CD4-positive, alpha-beta T cell (primary cell): ENCODE measurements at places on chromosomes 5 and 9.

- DNase-seq = no peak
- H3K27ac ChIP-seq = no peak overlapping the region
- no peak overlapping the region for H3K4me3 ChIP-seq
- peaks cover 3% of the 10 kb centered on the region for H3K4me1 ChIP-seq
- no peaks in the 10 kb centered on the region for H3K27me3 ChIP-seq
These were observed 43.9 kb downstream of the HRH2 start for GRCh38 chr5:175701797-175702196.

- no peak for DNase-seq
- no peaks in the 10 kb centered on the region for H3K36me3 ChIP-seq
- H3K4me3 ChIP-seq = no peak overlapping the region
- peaks cover 37% of the 10 kb centered on the region for H3K4me1 ChIP-seq
- no peak overlapping the region for H3K27ac ChIP-seq
- H3K27me3 ChIP-seq = no peaks in the 10 kb centered on the region
These were observed 11.4 kb downstream of the MRPL36 start for GRCh38 chr5:1788200-1788599.

DNA sequence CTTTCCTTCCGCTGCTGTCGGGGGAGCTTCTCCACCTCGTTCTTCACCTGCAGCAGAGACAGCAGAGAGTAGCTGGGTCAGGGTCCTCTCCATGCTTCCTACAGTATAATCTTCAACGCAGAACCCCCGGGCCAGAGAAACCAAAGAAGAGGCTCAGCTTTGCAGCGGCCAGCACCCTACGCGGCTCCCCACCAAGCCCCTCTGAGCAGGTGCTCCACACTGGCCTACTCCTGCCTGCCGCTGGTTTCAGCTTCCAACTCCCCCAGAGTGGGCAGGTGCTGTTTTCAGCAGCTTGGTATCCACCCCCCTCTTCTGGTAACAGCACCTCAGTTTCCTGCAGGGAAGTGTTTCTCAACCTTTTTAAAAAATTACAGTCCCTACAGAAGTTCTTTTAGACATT is 58.3 kb upstream of the FBXW11 start:
- H3K36me3 ChIP-seq = peaks cover 66% of the 10 kb centered on the region
- DNase-seq = no peak
- H3K4me3 ChIP-seq = no peak overlapping the region

DNA sequence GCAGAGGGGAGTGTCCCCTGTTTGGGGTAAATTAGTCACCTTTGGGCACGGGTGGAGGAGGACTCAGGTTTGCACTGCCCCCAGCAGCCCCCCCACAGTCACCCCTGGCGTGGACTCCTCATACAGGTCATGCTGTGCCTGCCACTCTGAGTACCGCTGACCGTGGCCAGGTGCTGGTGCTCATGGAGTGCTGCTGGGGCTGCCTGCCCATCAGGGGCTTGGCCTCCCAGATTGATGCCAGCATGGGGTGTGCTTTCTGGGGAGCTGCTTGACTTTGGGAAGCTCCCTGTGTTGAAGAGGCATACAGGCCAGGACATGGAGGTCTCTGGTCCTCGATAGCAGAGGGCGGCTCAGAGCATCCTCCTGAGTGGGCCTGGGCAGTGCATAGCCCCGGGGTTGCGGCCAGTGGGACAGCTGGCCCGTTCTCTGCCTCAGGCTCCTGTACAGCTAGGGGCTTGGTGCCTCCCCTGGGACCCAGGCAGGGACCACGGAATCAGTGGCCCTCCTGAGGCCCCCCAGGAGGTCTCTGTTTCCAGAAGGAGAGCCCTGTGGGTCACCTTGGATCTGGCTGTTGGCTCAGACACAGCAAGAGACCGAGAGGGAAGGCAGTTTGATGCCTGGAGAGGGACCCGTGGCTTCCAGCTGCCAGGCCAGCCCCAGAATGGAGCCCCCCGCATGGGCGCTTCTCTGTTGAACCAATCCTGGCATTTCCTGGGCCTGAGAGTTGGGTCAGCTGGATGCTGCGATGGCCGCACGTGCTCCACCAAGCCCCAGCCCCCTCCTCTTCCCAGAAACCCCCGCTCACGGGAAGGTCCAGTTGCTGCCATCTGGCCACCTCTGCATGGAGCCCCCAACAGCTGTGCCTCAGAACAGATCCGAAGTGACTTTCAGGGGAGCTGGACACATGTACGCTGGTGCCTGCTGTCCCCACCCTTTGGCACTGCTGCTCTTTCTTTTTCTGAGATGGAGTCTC is 6.1 kb upstream of the AJM1 start:
- H3K27me3 ChIP-seq = no peaks in the 10 kb centered on the region
- no peak overlapping the region for H3K27ac ChIP-seq
- no peaks in the 10 kb centered on the region for H3K4me1 ChIP-seq
- H3K4me3 ChIP-seq = no peak overlapping the region

DNA sequence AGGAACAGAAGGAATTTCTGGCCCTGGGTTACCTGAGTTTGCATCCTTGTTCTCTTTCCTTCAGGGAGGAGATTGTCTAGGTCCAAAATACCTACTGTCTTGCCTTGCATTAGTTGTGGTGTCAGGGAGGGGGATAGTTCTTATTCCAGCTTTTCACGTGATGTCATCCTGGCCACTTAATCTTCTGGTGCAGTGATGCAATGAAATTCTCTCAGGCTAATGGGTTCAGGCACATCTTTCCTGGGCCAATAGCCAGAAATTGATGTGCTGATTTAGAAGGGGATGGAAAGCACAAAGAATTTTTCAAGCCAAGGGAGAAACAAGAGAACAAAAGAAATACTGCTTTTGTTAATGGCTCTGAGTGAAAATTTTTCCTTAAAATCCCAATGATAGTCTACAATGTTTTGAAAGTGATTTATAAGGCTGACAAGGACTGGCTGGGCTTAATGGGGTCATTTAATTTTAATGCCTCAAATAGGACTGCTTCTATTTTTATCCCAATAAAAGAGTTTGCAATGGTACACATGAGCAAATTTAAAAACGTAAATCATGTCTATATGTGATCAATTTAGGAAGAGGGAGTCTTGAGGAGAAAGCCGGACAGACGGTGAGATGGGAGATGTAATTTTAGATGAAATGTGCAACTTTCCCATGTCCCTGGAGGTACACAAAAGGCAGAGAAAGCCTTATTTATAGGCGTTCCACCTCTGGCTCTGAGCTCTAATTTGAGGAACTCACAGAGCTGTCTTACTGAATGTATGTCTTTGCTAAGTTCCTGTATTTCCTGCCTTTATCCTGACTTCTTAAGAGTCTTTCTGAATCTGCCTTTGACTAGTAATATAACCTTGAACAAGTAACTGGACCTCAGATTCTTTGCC is 89.3 kb upstream of the SV2C start:
- no peaks in the 10 kb centered on the region for H3K36me3 ChIP-seq
- H3K4me3 ChIP-seq = no peak overlapping the region
- DNase-seq = no peak
- H3K27me3 ChIP-seq = peaks cover 4% of the 10 kb centered on the region
- H3K27ac ChIP-seq = no peak overlapping the region

DNA sequence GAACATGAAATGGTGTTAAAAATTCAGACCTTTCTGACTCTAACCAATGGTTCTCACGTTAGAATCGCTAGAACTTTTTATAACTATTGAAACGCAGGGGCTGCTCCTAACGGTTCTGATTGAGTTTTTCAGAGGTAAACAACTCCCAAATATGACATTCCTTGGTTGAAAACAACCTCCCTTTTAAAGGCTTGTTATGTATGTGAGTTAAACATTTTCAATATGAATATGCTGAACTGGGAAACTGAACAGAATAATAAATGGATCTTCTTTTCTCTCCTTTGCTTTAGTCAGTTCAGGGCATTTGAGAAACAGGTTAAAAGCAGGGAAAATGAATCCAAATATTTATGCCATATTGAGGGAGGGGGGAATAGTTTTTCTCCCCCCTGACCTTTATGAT is 13.2 kb upstream of the DPYSL3 start:
- no peak for DNase-seq
- no peaks in the 10 kb centered on the region for H3K27me3 ChIP-seq
- H3K4me1 ChIP-seq = no peaks in the 10 kb centered on the region
- no peak overlapping the region for H3K27ac ChIP-seq

DNA sequence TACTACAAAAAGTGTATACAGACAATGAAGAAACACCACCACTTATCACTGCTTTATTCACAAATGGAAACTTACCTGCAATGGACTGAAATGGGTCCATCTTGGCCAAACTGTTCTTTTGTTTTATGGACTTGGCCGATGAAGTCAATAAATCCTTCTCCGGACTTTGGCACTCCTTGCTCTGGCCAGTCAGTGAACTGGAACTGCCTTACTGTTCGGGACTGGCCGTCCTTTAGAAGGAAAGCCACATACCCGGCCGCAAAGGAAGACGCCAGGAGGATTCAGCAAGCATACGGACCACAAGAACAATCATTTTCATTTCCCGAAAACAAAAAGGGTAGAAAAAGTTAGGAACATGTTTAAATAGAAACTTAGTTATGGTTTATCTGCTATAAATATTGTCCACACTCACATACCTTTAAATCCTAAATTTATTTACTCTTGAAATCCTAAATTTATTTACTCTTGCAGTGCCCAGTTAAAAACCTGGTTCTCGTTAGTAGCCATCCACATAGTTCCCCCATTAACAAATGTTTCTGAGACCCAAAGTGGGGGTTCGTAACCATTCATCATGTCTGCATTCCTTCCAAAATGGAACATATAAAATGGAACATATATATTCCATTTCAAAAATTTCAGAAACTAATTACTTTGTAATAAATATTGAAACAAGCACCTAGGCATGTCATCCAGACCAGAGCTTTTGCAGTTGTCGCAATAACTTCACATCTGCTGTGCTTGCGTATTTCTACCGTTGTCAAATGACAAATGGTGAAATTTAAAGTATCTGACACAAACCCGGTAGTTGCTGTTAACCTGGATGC is 532.1 kb upstream of the DMAC1 start:
- no peak overlapping the region for H3K4me3 ChIP-seq
- H3K27ac ChIP-seq = no peak overlapping the region
- no peaks in the 10 kb centered on the region for H3K36me3 ChIP-seq
- DNase-seq = no peak
- H3K4me1 ChIP-seq = no peaks in the 10 kb centered on the region
